Caco-2 (cell line): ENCODE measurements at places on chromosomes 7 and 10. TPM values are rescaled to one million over a fixed set of nuclear protein-coding genes. Genes with fewer than 3 reads are reported as not detected.

GRCh38 chr10:75263806-75264205 is 28.0 kb upstream of the COMTD1 start:
- no peaks in the 10 kb centered on the region for H3K27me3 ChIP-seq
- peaks cover 15% of the 10 kb centered on the region; the same call in 1 of the 2 replicates for H3K4me1 ChIP-seq
- no peak overlapping the region for H3K27ac ChIP-seq
- no peaks in the 10 kb centered on the region for H3K36me3 ChIP-seq

The AGR2 gene
- total RNA-seq = 343 and 467 TPM in 2 replicates

The CTAGE8 gene
- 5.7 and 6.3 TPM in 2 replicates for total RNA-seq

- no peaks in the 10 kb centered on the region for H3K27me3 ChIP-seq
- no peak overlapping the region for H3K27ac ChIP-seq
- no peak overlapping the region for H3K4me3 ChIP-seq
- H3K4me1 ChIP-seq = no peaks in the 10 kb centered on the region
- no peak for DNase-seq
Observed at GRCh38 chr7:131967216-131967730, 410.8 kb upstream of the PODXL start.

DNA sequence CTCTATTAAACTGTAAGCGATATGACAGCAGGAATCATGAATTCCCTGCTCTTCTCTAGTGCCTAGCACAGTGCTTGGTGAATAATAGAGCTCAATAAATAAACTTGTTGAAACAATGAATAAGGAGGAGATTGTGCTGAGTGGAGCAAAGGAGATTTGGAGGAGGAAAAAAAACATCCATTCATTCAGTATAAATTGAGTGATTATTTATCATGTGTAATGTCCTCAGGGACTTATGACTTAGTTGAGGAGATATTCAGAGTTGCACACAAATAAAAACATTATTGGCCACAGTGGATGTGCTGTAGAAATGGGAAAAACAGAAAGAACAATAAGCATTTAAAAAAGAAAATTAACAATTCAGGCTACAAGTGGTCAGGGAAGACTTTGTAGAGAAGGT is 125.7 kb downstream of the FOXP2 start:
- H3K4me3 ChIP-seq = no peak overlapping the region
- H3K27ac ChIP-seq = no peak overlapping the region
- H3K4me1 ChIP-seq = no peaks in the 10 kb centered on the region

The C10orf105 gene
- total RNA-seq = not detected in 2 replicates

The PRSS1 gene
- 18.1 TPM in 2 replicates for total RNA-seq

DNA sequence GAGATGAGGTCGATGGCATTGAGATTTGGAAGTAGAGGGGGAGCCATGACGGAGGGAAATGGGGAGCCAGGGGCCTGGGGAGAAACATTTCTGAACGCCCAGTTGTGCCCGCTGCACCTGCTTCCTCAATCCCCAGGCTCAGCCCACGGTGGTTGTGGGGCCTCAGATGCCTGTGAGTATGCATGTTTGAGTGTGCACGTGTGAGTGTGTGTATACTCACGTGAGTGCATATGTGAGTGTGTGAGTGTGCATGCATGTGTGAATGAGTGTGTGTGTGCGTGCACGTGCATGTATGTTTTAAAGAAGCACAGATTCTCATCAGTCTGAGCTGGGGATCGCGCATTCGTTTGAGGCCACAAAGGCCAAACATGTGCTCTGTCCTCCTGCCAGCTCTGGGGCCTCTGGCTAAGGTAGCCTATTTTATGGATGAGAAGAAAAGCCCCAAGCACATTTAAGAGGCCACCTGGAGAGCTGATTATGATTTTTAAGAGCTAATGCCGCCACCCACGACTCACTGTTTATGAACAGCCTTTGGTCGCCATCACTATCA is 154.8 kb downstream of the ARHGAP12 start:
- H3K27ac ChIP-seq = no peak overlapping the region
- no peaks in the 10 kb centered on the region for H3K4me1 ChIP-seq
- no peak for DNase-seq
- no peak overlapping the region for H3K4me3 ChIP-seq
- no peaks in the 10 kb centered on the region for H3K27me3 ChIP-seq
- H3K36me3 ChIP-seq = no peaks in the 10 kb centered on the region

The UTF1 gene
- total RNA-seq = not detected in 2 replicates

- H3K4me1 ChIP-seq = peaks cover 16% of the 10 kb centered on the region
- H3K4me3 ChIP-seq = no peak overlapping the region
- no peaks in the 10 kb centered on the region for H3K27me3 ChIP-seq
- no peaks in the 10 kb centered on the region for H3K36me3 ChIP-seq
- peak overlapping the region; percentile 18 for H3K27ac ChIP-seq
- DNase-seq = no peak
Observed at GRCh38 chr10:63703113-63703670, 182.0 kb downstream of the REEP3 start.

DNA sequence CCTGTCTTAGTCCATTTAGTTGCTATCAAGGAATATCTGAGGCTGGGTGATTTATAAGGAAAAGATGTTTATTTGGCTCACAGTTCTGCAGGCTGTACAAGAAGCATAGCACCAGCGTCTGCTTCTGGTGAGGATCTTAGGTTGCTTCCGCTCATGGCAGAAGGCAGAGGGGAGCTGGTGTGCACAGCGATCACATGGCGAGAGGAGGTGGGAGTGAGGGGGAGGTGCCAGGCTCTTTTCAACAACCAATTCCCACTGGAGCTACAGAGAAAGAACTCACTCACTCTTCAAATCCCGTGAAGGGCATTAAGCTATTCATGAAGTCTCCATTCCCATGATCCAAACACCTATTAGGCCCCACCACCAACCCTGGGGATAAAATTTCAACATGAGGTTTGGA is 371.6 kb downstream of the SH2D4B start:
- H3K4me1 ChIP-seq = no peaks in the 10 kb centered on the region
- H3K27ac ChIP-seq = no peak overlapping the region
- H3K36me3 ChIP-seq = no peaks in the 10 kb centered on the region
- H3K4me3 ChIP-seq = no peak overlapping the region

- no peak for DNase-seq
- no peaks in the 10 kb centered on the region for H3K36me3 ChIP-seq
- no peaks in the 10 kb centered on the region for H3K27me3 ChIP-seq
- H3K4me1 ChIP-seq = no peaks in the 10 kb centered on the region
Observed at GRCh38 chr10:118708571-118708970, 46.2 kb downstream of the CACUL1 start.

- no peak overlapping the region for H3K4me3 ChIP-seq
- no peak overlapping the region for H3K27ac ChIP-seq
- H3K4me1 ChIP-seq = peaks cover 19% of the 10 kb centered on the region
- H3K36me3 ChIP-seq = 0 out of 2 replicates have a peak, but pooled peaks cover 3% of the 10 kb centered on the region
- no peaks in the 10 kb centered on the region for H3K27me3 ChIP-seq
Observed at GRCh38 chr10:119655566-119656001, 4.4 kb downstream of the BAG3 start.

GRCh38 chr7:155351120-155351870 is 53.6 kb downstream of the INSIG1 start:
- no peaks in the 10 kb centered on the region for H3K27me3 ChIP-seq
- no peak for DNase-seq
- no peaks in the 10 kb centered on the region for H3K4me1 ChIP-seq
- H3K27ac ChIP-seq = no peak overlapping the region

The CYP2E1 gene
- total RNA-seq = 0.23 TPM in 1 of 2 replicates, not detected in the other

The AMZ1 gene
- 0.07 and 0.11 TPM in 2 replicates for total RNA-seq

DNA sequence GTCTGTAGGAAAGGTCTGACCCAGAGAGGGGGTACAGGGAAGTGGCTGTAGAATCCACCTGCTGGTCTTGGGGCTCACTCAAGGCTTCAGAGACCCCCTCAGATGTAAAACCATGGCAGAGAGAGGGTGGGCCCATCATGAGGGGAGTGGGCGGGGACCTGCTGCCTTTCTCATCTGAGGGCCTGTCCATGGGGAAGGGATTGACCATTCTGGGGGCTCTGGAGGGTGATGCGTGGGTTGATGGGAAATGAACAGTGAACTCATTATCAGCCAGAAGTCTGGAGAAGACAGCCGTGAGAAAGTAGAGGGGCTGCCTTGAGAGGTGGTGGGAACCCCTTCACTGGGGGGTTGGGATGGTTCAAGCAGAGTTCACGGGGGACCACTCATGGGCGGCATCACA is 66.8 kb downstream of the MINDY4 start:
- no peaks in the 10 kb centered on the region for H3K27me3 ChIP-seq
- peak; percentile 11 for DNase-seq
- no peak overlapping the region for H3K27ac ChIP-seq

The ASB4 gene
- not detected in 2 replicates for total RNA-seq

DNA sequence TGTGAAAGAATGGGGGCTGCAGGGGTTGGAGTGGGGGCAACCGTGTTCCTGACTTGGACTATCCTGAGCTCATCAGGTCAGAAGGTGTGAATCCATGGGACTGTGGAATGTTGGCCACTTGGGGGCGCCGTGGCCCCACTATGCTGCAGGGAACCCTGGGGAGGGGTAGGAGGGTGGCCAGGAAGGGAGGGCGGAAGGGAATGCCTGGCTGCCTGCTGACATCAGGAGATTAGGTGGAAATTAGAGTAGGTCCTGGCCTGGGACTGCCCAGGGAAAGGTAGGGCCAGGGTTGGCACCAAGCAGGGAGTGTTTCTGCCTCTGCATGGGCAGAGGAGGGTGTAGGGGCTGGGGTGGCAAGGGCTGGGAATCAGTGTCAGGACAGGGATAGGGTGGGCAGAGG is 65.8 kb upstream of the PRSS58 start:
- H3K27me3 ChIP-seq = no peaks in the 10 kb centered on the region
- peaks cover 2% of the 10 kb centered on the region for H3K4me1 ChIP-seq
- no peaks in the 10 kb centered on the region for H3K36me3 ChIP-seq

DNA sequence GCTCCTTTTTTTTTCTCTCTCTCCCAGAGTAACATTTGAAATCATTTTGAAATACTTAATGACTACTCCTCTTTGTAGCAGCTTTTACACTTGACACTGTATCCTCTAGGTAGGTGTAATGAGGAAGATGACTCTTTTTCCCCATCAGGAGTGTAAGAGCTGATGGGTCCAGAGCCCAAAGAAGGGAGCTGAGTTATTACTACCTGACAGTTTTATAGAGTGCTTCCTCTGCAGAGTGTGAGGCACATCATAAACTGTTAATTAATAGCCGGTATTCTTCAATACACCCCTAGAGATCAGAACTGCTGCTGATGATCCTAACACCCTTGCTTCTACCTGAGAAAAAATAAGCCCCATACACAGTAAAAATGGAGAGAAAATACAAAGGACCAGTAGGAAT is 279.8 kb upstream of the SEMA3A start:
- H3K36me3 ChIP-seq = no peaks in the 10 kb centered on the region
- H3K4me1 ChIP-seq = no peaks in the 10 kb centered on the region
- no peak overlapping the region for H3K27ac ChIP-seq
- H3K4me3 ChIP-seq = no peak overlapping the region
- no peaks in the 10 kb centered on the region for H3K27me3 ChIP-seq

The UCMA gene
- not detected in 2 replicates for total RNA-seq

DNA sequence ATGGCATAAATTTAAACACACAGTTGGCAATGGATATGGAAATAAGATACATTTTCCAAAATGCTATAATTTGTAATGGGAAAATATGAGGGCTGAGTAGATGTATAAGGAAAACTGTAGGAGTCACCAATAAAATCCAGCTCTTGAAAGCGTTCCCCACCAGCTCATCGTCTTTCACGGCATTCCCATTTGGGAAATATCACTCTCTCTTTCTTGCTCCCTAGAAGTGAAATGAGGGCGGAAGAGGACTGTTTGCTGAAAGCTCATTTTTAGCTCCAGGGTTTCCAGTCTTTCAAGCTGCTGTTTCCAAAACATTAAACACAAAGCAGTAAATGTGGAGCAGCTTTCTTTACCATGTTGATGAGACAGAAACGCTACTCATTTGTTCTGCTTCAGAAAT is 104.6 kb upstream of the SFMBT2 start:
- no peak overlapping the region for H3K27ac ChIP-seq
- no peaks in the 10 kb centered on the region for H3K4me1 ChIP-seq
- no peaks in the 10 kb centered on the region for H3K36me3 ChIP-seq
- no peak for DNase-seq

The NYAP1 gene
- total RNA-seq = 1.3 and 1.7 TPM in 2 replicates

The ZNF655 gene
- total RNA-seq = 21.1 and 21.2 TPM in 2 replicates

DNA sequence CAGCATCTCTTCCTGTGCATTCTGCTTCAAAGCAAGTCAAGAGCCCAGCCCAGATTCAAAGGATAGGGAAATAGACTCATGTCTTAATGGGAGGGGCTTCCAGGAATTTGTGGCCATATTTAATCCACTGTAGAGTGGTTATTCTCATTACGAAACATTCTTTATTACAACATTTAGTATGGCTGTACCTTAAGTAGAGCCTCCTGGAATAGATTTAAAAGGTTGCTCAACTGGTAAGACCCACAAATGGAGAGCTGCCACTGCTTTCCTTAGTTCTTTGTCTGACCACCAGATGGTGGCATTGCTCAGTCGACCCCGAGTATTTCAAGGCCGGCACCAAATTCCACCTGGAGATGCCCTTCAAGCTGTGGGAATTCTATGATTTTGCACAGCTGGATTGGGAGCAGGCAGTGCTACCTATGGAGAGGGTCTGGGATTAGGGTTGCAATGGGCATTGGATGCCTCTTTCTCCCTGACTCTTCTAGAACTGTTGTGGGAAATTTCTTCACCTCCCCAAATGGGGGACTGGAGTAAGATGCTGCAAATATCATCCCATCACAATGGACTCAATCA is 102.2 kb downstream of the RBM20 start:
- H3K27me3 ChIP-seq = no peaks in the 10 kb centered on the region; the same call in 1 of the 2 replicates
- no peaks in the 10 kb centered on the region for H3K4me1 ChIP-seq
- H3K36me3 ChIP-seq = no peaks in the 10 kb centered on the region
- DNase-seq = peak; percentile 80
- H3K27ac ChIP-seq = no peak overlapping the region

GRCh38 chr10:128500642-128501041 is 374.4 kb upstream of the MKI67 start:
- no peak for DNase-seq
- H3K27ac ChIP-seq = no peak overlapping the region
- H3K4me1 ChIP-seq = no peaks in the 10 kb centered on the region
- no peaks in the 10 kb centered on the region for H3K27me3 ChIP-seq
- H3K36me3 ChIP-seq = no peaks in the 10 kb centered on the region

DNA sequence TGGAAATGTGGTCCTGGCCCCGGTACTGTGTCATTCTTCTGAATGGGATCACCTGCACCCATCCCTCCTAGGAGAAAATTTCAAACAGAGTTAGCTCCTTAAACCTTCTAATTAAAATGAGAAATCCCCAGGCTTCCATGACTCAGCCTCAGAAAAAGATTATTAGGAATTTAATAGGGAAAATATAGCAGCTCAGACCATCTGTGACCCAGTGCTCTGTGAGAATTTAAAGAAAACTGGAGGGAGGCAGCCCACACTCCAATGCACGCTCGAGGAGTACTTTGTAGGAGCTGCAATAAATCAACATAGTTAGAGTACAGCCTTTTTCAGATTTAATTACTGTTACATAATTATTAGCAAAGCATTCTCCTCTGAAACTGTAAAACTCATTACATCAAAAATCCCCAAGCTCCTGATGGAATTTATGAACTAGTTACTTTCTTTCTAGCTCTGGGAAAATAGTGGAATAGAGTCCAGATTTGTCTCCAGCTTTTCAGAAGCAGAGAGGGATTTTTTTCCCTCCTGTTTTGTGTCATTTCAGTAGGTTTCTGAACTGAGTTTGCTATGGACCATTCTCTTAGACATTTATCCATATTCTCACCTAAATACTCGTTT is 30.1 kb downstream of the NEUROD6 start:
- no peak for DNase-seq
- no peaks in the 10 kb centered on the region for H3K36me3 ChIP-seq
- H3K4me3 ChIP-seq = no peak overlapping the region

The NKX6-2 gene
- total RNA-seq = not detected in 2 replicates
